ENCODE measurements at places on chromosomes 2 and 18. TPM values are rescaled to one million over a fixed set of nuclear protein-coding genes. Genes with fewer than 3 reads are reported as not detected.

The ITGB6 gene
- total RNA-seq, result not detected

The RFX8 gene
- total RNA-seq, result 0.60 TPM

The CXCR1 gene
- total RNA-seq, result not detected

The IL1R2 gene
- total RNA-seq, result 10.5 TPM

GRCh38 chr2:113406114-113406513, 31.4 kb upstream of the ZNG1B start:
- DNase-seq, result no peak

GRCh38 chr2:141207036-141207385, 923.8 kb downstream of the LRP1B start:
- DNase-seq, result no peak

DNA sequence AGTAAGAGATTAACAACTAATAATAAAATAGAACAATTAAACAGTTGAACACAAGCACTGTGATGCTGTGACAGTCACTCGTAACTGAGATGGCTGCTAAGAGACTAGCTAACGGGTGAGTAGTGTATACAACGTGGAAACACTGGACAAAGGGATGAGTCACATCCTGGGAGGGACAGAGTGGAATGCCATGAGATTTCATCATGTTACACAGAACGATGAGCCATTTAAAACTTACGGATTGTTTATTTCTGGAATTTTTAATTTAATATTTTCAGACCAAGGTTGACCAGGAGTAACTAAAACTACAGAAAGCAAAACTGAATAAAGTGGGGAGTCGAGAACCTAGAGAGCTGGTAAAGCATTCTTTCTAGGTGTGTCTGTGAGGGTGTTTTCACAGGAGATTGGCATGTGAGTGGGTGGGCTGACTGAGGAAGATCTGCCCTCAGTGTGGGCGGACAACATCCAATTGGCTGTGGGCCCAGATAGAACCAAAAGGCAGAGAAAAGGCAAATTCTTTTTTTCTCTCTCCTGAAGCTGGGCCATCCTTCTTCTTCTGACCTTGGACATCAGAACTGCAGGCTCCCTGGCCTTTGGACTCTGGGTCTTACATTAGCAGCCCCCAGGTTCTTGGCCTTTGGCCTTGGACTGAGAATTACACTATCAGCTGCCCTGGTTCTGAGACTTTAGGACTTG, 14.6 kb downstream of the TMSB10 start:
- DNase-seq, result peak; percentile 75

DNA sequence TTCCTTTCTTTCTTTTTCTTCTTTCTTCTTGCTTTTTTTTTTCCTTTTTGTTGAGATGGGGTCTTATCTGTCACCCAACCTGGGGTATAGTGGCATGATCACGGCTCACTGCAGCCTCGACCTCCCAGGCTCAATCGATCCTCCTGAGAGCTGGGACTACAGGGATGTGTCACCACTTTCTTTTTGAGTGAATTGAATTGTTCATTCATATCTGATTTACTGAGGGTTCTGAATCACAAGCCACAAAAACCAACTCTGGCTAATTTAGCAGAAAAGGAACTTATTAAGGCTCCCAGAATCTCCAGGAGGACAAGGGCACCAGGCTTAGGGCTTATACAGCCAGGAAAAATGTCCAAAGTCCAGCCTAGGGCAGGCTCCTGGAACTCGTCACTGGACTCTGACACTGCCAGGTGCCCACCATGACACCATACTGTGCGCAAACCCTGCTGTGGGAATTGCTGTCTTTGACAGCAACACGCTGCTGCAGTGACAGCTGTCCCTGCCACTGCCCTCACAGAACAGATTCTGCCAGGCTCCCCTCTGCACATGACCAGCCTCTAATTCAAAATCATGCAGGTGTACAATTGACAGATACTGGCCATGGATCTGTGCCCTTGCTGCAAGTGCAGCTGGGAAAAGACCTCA, 42.9 kb upstream of the EML6 start:
- DNase-seq, result peak; percentile 68

GRCh38 chr2:184113696-184114403, 484.5 kb upstream of the ZNF804A start:
- DNase-seq, result no peak

- DNase-seq, result no peak
Measured at GRCh38 chr18:23244401-23244800, 109.1 kb downstream of the CABLES1 start.

- DNase-seq, result no peak
Measured at GRCh38 chr2:47618272-47618552, 164.7 kb upstream of the MSH6 start.
